ENCODE measurements at places on chromosomes 12 and 14.

GRCh38 chr12:3354586-3354985 lies 136.4 kb upstream of the PRMT8 start:
- DNase-seq = no peak

DNA sequence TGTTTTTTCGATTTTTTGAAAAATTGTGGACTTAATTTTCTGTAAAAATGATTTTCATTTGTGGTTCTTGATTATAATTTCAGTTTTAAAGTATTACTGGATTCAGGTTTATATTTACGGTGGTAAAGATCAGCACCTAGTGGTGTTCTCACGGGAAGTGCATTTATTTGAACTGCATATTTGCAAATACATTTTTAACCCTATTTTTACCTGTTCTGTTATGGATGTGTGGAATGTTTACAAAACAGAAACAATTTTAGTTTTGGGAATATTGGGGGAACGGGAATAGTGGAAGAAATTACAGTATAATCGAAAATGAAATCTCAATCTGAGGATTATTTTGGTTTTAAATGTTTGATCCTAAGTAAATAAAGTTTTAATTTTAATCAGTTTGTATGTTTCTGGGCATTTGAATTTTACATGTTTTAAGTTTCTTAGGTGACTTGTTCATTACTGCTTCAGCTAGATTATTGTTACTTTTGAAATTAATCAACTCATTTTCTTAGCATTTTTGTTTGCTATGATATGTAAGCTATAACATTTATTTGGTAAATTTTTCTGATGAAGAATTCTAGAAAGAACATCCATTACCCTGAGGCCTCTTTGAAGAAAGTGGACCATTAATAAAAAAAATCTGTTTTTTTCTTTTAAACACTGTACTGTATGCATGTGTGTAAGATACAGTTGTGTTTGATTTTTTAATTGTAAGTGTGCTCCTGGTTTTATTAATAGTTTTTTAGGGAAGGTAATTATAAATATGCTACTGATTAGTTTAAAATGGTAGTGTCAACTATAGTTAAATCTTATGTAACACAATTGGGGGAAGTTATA lies 942 bp downstream of the ATF7IP start:
- DNase-seq = no peak

- no peak for DNase-seq
These were observed 5.6 kb downstream of the OR10P1 start for GRCh38 chr12:55642267-55642666.

DNA sequence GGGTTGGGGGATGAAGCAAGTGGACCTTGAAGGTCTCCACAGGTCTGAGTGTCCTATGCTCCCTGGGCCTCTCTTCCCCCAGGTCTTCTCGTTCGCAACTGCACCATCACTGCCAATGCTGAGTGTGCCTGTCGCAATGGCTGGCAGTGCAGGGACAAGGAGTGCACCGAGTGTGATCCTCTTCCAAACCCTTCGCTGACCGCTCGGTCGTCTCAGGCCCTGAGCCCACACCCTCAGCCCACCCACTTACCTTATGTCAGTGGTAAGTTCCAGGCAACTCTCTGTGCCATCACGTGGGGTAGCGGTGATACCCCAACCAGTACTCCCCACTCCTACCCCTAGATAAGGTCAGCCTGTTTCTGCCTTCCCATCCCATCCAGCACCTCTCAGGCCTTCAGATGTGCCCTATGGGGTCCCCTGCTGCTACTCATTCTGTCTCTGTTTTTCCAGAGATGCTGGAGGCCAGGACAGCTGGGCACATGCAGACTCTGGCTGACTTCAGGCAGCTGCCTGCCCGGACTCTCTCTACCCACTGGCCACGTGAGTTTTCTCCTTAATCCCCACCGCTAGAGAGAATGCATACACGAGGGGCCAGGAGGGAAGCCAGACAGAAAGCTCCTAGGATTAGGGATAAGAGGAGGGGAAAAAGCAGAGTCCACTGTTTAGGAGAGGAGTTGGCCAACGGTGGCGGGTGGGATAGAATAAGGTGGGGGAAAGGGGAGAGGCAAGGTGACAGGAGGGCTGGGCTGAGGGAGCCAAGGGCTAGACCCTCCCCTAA lies 1.6 kb upstream of the TAPBPL start:
- DNase-seq = no peak

DNA sequence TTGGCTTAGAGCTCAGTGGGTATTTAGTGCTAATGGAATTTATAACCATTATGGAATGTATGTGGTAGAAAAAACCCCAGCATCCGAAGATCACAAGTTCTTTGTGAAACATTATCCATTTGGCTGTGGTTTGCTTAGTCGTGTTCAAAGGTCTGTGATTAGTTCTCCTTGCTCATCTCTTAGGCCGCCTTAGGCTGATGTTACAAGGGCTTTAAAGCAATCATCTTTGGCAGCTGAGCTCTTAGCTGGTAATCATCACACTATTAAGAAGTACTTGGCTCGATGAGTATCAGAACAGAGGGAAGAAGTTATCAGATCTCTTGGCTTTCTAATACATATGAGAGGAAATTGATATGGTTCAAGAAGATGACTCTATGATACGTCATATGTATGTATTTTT lies 124.1 kb upstream of the E2F7 start:
- DNase-seq = no peak

DNA sequence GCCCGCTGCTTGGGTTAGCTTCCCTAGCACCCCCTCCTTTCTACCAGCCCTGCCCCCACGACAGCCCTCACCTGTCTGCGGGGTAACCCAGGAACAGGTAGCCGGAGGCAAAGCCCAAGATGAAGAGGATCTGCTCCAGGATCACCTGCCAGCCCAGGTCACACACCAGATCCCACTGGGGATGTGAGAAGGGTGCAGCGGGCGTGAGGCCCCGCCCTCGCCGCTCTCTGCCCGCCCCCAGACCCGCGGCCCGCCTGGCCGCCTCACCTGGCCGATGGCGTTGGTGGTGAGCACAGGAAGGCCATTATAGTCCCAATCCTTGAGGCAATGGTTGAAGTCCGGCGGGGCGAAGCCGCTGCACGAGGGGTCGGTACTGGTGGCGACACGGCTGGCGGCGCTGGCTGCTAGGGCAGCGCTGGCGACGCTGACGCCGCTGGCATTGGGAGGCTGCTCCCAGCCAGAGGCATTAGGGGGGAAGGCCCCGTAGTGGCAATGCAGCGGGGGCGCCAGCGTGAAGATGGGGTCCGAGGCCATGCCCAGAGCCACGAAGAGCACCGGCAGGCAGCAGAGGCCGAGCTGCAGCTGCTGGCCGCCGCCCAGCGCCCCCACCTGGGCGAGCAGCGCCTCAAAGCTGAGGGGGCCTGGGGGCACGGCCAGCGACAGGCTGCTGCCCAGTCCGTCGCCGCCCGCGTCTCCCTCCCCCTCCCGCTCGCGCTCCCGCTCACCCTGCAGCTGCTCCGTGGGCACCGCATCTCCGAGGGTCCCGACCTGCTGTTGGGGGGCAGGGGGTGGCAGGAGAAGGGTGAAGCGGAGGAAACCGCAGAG lies 794 bp downstream of the SLC22A17 start:
- no peak for DNase-seq

DNA sequence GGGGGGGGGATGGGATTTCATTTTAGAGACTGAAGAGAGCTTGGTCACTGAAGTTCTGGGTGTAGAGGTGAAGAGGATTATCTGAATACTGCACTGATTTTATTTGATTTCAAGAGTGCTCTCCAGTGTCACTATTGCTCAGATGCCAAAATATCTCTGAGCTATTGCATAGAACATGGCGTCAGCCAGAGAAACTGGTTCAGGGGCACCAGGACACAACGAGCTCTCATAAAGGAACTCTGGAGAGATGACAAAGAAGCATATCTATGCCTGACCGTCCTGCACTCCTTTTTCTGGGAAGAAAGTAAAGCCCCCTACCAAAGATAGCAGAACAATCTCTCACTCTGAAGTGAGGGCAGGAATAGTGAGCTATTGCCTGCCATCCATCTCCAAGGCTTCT lies 2.0 kb downstream of the SLC7A8 start:
- no peak for DNase-seq

DNA sequence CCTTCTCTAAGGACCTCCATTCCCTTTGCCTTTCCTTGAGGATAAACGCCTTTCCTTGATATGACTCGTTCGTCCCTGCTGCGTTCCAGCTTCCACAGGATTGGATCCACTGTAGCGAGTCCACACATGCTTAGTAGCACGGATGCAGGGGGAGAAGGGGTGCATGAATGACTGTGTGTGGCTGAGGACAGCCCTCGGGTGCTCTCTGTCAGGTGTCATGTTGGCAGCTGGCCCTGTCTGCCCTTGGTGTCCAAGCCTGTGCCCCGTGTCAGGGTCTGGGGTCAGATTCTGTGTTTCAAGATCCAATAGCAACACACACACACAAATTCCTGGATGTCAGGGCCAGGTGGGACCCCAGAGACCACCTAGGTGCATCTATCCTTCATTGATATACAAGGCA lies 17.5 kb upstream of the KRT80 start:
- DNase-seq = no peak

DNA sequence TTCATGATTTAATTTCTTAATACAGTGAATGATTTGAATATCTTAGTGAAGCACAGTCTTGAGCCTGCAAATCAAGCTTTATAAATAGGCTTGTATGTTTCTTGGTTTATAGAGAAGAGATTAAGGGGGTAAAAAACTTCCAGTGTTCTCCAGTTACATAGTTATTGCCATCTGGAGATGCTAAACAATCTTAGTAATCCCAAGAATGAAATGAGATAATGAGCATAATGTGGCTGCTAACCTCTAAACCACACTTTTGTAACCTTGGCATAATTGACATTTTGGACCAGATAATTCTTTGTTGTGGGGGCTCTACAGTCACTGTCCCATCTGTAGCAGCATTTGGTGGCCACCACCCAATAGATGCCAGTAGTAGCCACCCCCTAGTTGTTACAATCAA lies 316.8 kb downstream of the CCDC91 start:
- no peak for DNase-seq

DNA sequence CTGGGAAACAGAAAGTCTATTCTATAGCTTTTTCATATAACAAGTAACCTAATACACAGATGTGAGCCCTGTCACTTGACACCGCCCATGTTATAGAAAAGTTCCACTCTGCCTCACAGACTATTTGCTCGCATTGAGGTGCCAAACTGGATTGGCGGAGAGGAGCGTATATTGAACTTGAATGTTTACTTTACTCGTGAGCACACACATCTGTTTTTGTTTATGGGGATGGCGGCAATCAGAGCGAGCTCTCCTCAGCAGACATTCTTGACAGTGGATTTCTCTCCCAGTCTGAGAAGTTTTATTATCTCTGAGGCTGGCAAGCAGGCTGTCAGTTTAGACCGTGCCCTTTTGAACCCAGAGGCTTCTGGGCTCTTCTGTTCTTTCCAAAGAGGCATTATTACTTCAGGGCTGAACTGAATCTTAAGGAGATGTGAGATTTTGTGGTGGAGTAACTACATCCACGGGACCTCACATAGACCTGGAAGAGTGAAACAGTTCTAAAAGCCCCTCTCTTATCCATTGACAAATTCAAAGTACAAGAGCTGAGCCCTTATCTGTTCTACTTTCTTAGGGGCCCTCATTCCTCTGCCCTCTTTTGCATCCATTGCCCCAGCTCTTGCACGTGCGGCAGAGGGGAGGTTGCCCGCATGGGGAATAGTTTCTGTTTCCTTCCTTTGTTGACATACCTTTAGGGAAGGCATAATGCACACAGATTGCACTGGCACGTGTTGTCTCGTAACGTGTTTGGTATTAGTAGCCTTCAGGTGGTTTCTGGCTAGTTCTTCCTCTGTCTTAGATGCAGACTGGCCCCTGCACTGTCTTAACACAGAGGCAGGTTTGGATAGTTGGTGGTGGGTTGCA lies 68.2 kb downstream of the DRAM1 start:
- DNase-seq = no peak

- DNase-seq = no peak
These were observed 62.6 kb downstream of the CHGA start for GRCh38 chr14:92985521-92985920.

DNA sequence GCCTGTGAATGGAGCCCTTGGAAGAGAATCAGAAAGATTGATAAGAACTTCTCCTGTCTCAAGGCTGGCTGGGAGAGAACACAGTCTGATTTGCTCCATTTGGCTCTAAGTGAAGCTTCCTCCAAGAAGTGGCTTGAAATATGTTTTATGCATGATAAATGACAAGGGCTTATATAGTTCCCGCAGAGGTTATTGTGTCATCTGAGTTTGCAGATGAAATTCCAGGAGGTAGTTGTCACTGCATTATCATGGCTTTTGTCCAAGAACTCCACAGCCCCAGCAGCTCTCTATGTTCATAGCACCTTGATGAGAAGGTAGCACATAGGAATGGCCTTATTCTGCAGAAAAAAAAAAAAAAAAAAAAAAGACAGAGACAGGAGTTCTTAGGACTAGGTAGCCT lies 108.5 kb downstream of the DACT1 start:
- no peak for DNase-seq
